ENCODE measurements at places on chromosomes 5 and 9. TPM values are rescaled to one million over a fixed set of nuclear protein-coding genes. Genes with fewer than 3 reads are reported as not detected.

The ROR2 gene
- not detected for total RNA-seq

The PCDHAC1 gene
- not detected for total RNA-seq

The TBC1D2 gene
- 2.2 TPM for total RNA-seq

The C9orf50 gene
- total RNA-seq = not detected

The P4HA2 gene
- total RNA-seq = 8.1 TPM
